ENCODE measurements at places on chromosomes 1 and 21. TPM values are rescaled to one million over a fixed set of nuclear protein-coding genes. Genes with fewer than 3 reads are reported as not detected.

- H3K36me3 ChIP-seq, result no peaks in the 10 kb centered on the region
- no peaks in the 10 kb centered on the region for H3K27me3 ChIP-seq
- H3K4me1 ChIP-seq, result no peaks in the 10 kb centered on the region
- DNase-seq, result no peak
These were observed 18.7 kb upstream of the PLA2G2E start for GRCh38 chr1:19942088-19942487.

GRCh38 chr21:35563885-35564451, 496.4 kb downstream of the SETD4 start:
- no peaks in the 10 kb centered on the region for H3K36me3 ChIP-seq
- no peak overlapping the region for H3K4me3 ChIP-seq
- no peaks in the 10 kb centered on the region for H3K4me1 ChIP-seq
- DNase-seq, result peak; percentile 74
- no peaks in the 10 kb centered on the region for H3K27me3 ChIP-seq

- H3K27me3 ChIP-seq, result no peaks in the 10 kb centered on the region
- no peak for DNase-seq
- peaks cover 13% of the 10 kb centered on the region for H3K4me1 ChIP-seq
- no peak overlapping the region for H3K4me3 ChIP-seq
- no peaks in the 10 kb centered on the region for H3K36me3 ChIP-seq
These were observed 321.2 kb upstream of the LYPLAL1 start for GRCh38 chr1:218852527-218852926.

DNA sequence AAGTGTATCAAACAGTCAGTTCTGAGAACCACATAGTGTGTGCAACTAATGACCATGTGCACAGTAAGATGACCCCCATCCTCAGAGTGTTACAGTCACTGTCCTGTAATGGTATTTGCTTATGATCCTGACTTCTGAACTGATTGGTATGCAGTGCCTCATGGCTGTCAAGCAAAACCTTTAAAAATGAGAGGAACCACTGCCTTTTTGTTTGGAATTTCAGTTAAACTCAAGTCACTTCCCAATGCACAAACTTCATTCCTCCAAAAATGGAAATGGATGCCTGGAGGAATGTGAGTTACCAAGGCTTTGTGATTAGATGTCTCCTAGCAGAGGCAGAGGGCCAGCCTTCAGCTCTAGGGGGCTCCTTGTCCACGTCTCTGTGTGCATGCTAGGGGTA, 10.5 kb downstream of the C1orf198 start:
- peak overlapping the region; percentile 73 for H3K27ac ChIP-seq
- no peak overlapping the region for H3K4me3 ChIP-seq
- no peaks in the 10 kb centered on the region for H3K36me3 ChIP-seq
- DNase-seq, result no peak
- peaks cover 78% of the 10 kb centered on the region for H3K4me1 ChIP-seq
- no peaks in the 10 kb centered on the region for H3K27me3 ChIP-seq

DNA sequence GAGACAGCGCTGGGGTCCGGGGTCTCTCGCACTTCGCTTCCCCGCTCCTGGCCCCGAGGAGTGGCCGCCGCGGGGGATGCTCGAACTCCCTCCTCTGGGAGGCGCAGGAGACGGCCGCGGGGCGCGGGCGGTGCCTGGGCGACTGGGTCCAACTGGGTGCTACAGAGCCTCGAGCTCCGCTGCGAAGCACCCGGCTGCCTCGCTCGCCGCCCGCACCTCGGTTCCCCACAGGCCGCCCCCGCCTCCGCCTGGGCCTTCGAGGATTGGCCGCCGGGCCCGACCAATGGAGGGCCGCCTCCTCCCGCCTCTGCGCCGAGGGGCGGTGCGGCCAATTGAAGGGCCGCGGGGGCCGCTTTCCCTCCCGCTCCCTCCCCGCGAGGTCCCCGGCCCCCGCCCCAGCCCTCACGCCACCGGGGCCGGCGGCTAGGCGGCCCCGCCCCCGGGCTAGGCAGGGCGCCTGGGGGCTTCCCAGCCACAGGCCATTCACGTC, at the start of gene CNN3:
TSS of gene CNN3 (minus strand) at position 196 of the 490 bp plus-strand sequence. CDS start 216 bp downstream, outside the sequence.
- H3K27ac ChIP-seq, result peak within 1 kb of the TSS; percentile 98
- peaks cover 64% of the 10 kb centered on the region for H3K4me1 ChIP-seq
- no peaks in the 10 kb centered on the region for H3K27me3 ChIP-seq
- peak; percentile 97 for DNase-seq
- peak within 1 kb of the TSS; percentile 72 for H3K4me3 ChIP-seq

DNA sequence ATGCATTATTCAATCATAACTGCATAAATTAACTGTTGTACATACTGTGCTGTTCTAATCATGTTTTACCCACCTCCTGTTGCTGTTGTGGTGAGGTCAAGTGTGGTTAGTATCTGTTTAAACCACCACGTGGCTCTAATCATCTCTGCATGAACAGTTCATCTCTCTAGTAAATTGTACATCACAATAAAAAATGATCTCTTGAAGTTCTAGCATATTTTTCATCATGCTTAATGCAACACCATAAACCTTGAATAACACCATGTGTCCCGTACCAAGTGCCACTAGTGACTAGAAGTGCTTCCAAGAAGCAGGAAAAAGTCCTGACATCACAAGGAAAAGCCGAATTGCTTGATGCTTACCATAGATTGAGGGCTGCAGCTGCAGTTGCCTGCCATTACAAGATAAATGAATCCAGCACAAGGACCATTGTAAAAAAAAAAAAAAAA, 51.7 kb downstream of the SNRPE start:
- no peak for DNase-seq
- no peak overlapping the region for H3K27ac ChIP-seq
- H3K4me3 ChIP-seq, result no peak overlapping the region
- no peaks in the 10 kb centered on the region for H3K4me1 ChIP-seq
- H3K36me3 ChIP-seq, result no peaks in the 10 kb centered on the region

DNA sequence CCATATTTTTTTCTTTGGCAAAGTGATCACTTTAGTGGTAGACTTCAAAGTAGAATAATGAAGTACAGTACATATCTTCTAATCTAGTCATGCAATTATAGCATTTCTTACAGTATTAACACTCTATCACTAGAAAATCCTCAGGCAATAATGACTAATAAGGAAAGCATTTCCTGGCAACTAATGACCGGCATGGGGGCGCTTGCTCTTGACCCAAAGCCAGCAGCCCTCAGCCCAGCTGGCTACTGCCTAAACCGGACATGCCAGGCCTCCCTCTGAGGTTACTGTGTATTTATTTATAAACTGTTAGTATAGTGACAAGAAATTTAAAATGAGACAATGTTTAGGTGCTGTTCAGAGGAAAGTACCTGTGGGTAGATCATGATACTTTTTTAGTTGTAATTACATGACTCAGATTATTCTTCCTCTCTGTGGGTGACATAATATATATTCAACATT, 633.8 kb downstream of the PTPRC start:
- H3K27ac ChIP-seq, result no peak overlapping the region
- DNase-seq, result no peak
- no peaks in the 10 kb centered on the region for H3K4me1 ChIP-seq
- no peaks in the 10 kb centered on the region for H3K36me3 ChIP-seq

GRCh38 chr1:171984262-171984661, 143.0 kb downstream of the DNM3 start:
- no peak overlapping the region for H3K27ac ChIP-seq
- peaks cover 3% of the 10 kb centered on the region for H3K4me1 ChIP-seq
- H3K4me3 ChIP-seq, result no peak overlapping the region
- no peaks in the 10 kb centered on the region for H3K36me3 ChIP-seq

HRNR gene
- not detected for total RNA-seq

KCNJ15 gene
- total RNA-seq, result not detected

CRP gene
- not detected for total RNA-seq

CLCN6 gene
- 16.2 TPM for total RNA-seq

PLA2G4A gene
- total RNA-seq, result 51.0 TPM
